ENCODE measurements at places on chromosomes 3 and 15.
A peak's percentile ranks its signal among the peaks of the same experiment; 100 is the strongest.

DNA sequence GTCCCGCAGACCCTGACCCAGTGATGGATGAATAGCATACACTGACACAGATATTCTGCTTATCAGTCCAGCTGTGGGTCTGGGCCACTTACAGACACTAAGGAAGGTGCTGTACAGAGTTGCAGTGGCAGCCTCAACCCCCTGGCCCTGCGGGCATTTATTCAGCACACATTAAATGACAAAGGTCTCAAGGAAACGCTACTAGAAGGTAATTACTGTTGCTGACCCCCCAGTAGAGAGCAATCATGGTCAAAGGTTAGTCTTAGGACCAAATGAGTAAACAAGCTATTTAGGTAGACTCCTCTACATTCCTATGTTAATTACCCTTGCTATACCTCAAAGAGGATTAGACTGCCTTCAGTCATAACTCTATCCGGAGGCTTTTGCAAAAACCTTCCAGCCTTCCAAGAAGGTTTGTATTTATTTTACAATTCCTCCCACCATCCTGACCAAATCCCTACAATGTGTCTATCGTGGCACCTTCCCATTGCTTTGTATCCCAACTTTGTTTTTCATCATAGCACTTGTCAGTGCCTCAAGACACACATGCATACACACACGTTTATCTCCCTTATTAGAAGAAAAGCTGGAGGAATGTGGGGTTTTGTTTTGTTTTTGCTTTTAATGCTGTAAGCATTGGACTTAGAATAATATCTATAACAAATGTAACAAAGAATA is 227.9 kb downstream of the PYDC2 start:
- no peak for DNase-seq

DNA sequence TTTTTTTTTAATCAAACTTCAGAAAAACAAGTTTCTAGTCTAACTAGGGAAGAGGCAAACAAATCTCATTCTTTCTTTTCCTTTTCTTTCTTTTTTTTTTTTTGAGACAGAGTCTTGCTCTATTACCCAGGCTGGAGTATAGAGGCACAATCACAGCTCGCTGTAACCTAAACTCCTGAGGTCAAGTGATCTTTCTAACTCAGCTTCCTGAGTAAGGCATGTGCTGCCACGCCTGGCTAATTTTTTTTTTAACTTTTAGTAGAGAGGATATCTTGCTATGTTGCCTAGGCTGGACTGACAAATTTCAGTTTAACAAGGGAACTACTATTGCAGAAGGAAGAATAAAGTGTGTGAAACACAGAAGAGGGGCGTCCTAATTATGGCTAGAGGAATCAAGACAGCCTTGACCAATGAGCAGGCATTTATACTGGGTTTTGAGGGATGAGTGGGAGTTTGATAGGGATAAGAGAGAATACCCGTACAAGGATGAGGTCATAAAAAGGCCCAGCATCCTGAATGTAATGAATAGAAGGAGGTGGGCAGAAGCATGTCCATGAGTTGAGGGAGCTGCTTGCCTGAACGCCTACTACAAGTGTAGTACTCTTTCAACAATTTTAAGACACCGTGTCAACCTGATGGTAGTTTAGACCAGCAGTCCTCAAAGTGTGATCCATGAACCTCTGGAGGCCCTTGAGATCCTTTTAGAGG is 6.7 kb upstream of the ZFAND6 start:
- no peak for DNase-seq

- DNase-seq: peak; percentile 90
These were observed at the start of gene ERICH6 for GRCh38 chr3:150703756-150704344. ERICH6 (minus strand) TSS chr3:150703920; CDS start chr3:150703898, 22 bp downstream.

GRCh38 chr3:111314181-111314873 is 227.7 kb upstream of the CD96 start:
- DNase-seq: no peak

- DNase-seq: no peak
These were observed 1.2 kb downstream of the CADPS start for GRCh38 chr3:62873761-62874710.

DNA sequence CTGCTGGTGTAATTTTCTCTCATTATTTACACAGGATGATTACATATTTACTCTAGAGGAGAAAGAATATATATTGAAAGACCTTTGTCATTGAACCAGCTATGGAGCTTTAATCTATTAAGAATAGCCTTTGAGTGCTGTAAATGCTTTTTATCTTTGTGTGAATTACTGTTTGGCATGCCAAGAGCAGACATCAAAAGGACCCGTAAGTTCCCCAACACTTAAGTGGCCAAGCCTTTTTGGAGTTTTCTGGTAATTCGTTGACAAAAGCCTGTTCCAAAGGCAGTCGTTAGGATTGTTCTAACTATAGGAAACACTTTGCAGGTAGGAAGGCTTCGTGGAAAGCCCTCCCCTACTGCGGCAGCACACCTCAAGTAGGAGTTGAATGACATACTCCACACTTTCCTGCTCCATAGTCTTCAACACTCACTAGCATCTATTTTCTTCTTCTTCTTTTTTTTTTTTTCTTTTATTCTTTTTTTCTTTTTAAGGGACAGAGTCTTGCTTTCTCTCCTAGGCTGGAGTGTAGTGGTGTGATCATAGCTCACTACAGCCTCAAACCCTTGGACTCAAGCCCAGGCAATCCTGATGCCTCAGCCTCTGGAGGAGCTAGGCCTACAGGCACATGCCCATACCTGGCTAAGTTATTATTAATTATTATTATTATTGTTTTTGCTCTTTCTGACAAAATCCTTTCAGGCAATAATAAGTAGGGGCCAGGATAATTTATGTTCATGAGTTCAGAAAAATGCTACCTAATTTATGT is 98.6 kb downstream of the SUCNR1 start:
- DNase-seq: no peak

- no peak for DNase-seq
These were observed 262.2 kb downstream of the MAGI1 start for GRCh38 chr3:65776494-65776893.

DNA sequence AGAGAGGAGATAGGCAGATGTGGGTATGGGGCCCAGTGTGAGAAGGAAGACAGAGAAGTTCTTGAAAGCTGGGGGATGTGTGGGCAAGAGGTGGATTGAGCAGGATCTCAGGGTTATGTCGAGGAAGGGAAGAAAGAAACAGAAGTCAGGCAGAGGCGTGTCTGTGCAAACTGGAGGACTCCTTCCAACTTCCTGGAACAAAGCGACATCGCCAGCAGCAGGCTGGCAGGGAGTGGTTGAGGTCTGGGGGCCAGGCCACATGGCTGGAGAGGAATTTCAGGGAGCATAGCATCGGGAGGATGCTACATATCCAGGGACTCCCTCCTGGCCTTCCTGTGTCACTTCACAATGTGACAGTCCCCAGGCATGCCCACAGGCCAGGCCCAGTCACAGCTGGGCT is 42.9 kb upstream of the MYZAP start:
- DNase-seq: no peak

DNA sequence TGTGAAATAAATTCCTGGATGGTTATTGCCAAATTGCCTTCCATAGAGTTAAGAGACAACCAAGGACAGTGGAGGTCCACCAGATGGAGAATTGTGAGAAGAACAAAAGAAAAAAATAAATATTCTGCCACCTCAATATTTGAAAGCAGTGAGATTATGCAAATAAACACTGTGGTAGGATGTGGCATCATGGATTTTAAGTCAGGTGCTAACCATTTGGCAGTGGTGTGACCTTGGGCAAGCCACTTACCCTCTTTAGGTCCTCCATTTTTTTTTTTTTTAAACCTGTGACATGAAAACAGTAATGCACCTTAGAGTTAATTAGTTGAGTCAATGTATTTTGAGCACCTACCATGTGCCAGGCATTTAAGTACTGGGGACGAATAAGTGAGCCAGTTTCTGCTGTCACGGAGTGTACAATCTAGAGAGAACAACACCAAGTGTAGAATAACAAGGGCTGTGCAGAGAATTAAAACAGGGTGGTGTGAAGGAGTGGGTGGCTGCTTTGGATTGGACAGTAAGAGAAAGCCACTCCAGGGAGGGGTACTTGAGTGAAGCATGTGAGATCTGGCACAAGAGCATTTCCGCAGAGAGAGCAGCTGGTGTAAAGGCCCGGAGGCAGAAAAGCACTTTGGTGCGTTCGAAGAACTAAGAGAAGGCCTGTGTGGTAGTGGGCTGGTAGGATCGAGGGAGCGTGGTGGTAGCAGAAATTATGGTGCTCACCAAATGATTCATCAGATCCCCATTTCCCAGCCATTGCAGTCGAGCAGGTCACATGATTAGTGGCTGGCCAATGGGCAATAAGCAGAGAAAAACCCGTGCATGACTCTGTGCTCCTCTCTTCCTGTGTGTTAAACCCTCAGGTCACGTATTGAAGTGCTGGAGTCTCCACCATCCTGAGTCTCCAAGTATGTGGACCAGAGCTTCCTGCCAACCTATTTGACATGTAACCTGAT is 39.2 kb downstream of the CCK start:
- no peak for DNase-seq

- DNase-seq: peak; percentile 35
These were observed 313.4 kb downstream of the RBMS3 start for GRCh38 chr3:29594261-29594660.

GRCh38 chr3:96813134-96813819 is 1.1 kb upstream of the EPHA6 start:
- DNase-seq: no peak

DNA sequence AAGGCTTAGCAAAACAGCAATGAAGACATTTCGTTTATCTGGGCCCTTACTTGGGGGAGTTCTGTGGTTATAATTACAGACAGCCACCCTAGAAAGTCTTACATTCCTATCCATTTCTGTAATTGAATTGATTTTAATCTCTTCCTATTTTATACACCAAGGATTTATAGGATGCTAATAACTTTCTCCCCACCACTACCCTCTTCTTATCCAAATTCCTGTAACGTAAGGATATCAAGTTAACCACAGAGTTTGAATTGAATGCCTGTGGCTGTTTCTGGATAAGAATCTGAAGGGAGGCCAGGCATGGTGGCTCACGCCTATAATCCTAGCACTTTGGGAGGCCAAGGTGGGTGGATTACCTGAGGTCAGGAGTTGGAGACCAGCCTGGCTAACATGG is 78.6 kb downstream of the MLH1 start:
- DNase-seq: no peak

DNA sequence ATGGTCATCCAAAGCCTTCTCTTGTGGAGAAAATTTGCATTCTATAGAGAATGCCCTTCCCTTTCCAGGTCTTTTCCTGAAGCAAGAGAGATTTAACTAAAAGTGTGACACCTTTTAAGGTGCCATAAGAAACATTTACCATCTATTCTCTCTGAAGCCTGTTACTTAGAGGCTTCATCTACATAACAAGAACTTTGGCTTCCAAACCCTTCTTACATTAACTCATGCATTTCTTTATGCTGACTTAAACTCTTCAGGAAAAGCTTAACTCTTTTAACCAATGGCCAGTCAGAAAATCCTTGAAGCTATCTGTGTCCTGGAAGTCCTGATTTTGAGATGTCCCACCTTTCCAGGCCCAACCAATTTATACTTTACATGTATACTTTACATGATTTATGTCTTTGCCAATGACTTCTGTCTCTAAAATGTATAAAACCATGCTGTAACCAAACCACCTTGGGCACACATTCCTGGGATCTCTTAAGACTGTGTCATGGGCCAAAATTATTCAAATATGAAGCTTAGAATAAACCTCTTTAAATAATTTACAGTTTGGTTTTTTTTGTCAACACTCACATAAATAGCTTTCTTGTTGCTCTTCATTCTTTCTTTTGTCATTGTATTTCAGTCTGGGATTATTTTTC is 472.6 kb upstream of the NECTIN3 start:
- DNase-seq: no peak

DNA sequence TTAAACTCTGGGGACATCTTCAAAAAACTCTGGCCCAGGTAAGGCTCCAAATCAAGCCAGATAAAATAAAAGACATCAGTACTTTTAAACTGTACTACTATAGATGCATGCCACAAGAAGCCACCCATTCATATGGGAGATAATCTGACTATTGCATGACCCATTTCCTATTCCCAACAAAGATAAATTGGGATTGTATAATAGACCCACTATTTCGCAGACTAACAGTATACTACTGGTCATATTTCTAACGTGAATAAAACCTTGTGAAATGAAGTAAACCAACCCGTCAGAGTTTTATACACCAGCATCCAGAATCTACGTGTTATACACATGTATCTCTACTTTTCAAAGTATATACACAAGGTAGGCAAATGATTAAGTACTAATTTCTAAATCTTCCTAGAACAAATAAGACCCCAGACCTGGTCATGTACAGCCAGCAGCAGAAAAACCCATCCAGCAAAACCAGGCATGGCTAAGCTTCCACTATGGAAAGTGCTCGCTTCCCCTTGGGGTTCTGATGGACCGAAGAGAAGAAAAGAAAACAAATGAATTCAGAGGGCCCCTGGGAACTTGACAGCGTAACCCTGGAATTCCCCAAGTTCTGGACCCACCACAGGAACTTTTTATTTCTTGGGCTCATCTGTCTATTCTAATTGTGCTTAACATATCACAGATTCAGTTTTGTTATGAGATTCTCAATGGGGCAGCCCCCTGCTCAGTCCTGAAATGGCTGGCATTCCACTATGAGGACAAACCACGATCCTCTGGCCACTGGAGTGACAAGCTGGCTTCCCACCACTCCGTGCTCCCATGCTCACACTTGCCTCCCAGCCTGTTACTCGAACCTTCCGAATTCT is 69.1 kb downstream of the MB21D2 start:
- no peak for DNase-seq

GRCh38 chr3:66048051-66048395 is 9.3 kb upstream of the MAGI1 start:
- DNase-seq: no peak

- peak; percentile 17 for DNase-seq
These were observed 65.6 kb downstream of the ABTB1 start for GRCh38 chr3:127738192-127738840.

DNA sequence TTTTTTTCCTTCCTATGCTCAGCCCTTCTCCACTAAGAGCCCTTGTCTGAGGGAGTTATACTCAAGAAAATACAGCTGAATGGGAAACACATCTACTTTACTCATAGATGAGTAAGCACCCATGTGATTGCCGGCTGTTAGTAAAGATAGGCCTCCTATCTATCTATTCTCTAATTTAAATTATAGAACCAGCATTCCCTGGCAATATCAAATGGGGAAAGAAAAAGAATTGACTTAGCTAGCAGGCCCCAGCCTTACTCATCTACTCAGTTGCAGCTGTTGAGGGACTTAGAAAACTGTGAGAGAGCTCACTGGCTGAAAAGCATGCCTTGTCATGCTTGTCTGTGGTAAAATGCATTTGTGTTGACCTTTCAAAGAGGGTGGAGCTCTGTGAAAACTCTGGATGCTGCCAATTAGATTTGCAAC is 116.9 kb upstream of the LRRFIP2 start:
- peak; percentile 92 for DNase-seq
